Ascending aorta (tissue), 2 donors: ENCODE measurements at places on chromosomes 4 and X. TPM values are rescaled to one million over a fixed set of nuclear protein-coding genes. Genes with fewer than 3 reads are reported as not detected.

The TIGD4 gene
- total RNA-seq = not detected

GRCh38 chr4:38223306-38223705, 263.1 kb downstream of the PTTG2 start:
- no peaks in the 10 kb centered on the region for H3K27me3 ChIP-seq
- no peaks in the 10 kb centered on the region for H3K36me3 ChIP-seq
- DNase-seq = no peak
- H3K4me1 ChIP-seq = no peaks in the 10 kb centered on the region

The RTL5 gene
- total RNA-seq = 17.1 TPM

The NKX3-2 gene
- not detected for total RNA-seq

The LINC00632 gene
- total RNA-seq = 93.2 TPM

DNA sequence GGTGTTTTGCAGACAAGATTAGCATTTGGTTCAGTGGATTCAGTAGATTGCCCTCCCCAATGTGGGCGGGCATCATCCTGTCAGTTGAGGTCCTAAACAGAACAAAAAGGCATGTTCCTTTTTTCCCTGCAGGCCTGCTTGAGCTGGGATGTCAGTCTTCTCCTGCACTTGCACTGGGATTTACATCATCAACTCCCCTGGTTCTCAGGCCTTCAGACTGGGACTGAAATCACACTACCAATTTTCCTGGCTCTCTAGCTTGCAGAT, 278.9 kb upstream of the FTHL17 start:
- no peak for DNase-seq
- H3K27ac ChIP-seq = no peak overlapping the region
- H3K27me3 ChIP-seq = no peaks in the 10 kb centered on the region
- H3K4me1 ChIP-seq = no peaks in the 10 kb centered on the region
- no peak overlapping the region for H3K4me3 ChIP-seq
- no peaks in the 10 kb centered on the region for H3K36me3 ChIP-seq
